ENCODE measurements at places on chromosomes 3 and 15.

DNA sequence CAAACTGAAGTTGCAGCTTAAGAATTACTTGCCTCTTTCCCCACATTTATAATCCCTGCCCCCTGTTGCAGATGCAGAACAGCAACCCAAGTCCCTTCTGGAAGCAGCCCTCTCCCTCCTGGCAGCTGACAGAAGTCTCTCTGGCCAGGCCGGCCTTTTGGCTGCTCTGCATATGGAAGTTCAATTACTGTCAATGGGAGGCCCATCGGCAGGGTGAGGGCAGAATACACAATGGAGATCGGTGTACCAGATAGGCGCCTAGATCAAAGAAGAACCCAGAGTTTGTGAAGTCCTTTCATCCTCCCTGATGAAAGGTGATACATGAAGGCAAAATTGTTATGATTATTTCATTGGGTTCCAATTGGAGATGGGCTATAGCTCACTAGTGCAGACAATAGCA, 327.9 kb upstream of the CTNNB1 start:
- DNase-seq, result no peak

DNA sequence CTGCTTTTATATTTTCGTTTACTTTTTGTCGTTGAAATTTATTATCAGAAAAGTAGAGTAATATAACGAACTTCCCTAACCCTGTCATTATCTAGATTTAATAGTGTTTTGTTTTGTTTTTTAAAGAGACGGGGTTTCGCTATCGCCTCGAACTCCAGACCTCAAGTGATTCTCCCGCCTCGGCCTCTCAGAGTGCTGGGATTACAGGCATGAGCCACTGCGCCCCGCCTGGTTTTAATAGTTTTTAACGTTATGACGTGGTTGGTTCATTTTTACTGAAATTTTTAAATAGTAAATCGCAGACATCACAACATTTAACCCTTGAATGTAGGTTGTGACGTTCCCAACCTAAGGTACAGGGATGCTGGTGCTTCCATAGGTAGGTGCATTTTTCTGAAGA, 1.0 kb downstream of the NGRN start:
- peak; percentile 7 for DNase-seq

DNA sequence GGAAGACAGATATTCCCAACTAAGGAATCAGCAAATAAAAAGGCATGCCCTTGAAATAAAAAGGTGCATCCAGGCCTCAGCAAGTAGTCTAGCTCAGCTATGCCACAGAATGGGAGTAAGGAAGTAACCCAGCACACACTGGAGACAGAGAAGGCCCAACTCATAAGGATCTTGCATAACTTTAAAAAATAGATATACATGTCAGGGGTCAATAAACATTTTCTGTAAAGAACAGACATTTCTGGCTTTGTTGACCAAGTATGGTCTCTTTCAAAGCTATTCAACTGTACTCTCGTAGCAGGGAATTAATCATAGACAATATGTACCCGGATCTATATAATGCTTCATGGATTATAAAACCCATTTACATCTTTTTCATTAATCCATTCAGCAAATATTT, 449.3 kb downstream of the TAFA4 start:
- no peak for DNase-seq

- no peak for DNase-seq
Measured at GRCh38 chr3:152113992-152114651, 154.6 kb upstream of the MBNL1 start.

DNA sequence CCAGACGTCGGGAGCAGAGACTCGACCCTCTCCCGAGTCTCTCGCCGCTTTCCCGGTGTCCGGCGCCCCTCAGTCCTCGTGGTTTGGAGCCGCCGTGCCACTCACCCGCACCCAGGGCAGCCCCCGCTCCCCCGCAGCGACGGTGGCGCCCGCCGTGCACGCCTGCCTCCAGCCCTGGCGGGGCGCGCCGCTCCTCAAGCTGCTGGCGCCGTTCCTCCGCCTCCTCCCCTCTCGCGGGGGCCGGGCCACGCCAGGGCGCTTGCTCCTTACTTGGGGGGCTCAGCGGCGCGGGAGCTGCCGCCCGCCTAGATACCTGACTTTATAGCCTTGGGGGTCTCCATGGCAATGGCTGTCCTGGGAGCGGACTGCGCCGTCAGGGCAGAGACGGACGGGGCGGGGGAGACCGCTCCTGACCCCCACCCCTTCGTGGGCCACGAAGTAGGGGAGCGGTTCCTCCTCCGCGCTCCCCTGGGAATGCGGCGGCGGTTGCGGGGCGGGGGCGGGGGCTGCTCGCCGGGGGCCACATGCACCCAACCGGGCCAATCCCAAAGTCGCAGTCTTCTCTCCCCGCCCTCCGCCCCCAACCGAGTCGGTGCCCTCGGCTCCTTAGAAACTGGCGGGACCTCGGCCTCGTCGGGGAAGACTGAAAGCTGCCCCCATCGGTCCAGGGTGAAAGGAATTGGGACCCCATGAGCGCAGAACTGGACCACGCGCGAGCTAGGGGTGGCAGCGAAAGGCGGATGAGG, at the start of gene ANKRD63:
Gene ANKRD63 (minus strand): TSS at position 196 of the 746 bp plus-strand sequence. CDS start 478 bp downstream, outside the sequence.
- DNase-seq, result peak; percentile 40

- no peak for DNase-seq
Measured at GRCh38 chr3:53081318-53081717, 35.4 kb upstream of the SFMBT1 start.

DNA sequence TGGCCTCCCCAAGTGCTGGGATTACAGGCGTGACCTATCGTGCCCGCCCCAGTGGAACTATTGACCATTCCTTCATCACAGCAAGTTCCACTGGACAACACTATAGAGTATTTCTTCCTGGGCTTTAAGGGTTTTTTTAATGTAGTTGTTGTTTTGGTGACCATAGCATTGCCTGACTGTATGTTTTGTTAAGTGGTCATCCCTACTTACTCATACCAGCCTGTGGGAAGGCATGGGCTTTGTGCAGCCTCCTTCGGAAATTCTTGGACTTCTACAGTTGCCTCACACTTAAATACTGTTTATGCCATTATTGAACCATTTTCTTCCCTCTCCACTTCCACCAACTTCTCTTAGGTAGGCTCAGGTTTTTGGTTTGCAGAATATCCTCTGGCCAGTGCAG, 19.9 kb upstream of the ALPK3 start:
- DNase-seq, result no peak

DNA sequence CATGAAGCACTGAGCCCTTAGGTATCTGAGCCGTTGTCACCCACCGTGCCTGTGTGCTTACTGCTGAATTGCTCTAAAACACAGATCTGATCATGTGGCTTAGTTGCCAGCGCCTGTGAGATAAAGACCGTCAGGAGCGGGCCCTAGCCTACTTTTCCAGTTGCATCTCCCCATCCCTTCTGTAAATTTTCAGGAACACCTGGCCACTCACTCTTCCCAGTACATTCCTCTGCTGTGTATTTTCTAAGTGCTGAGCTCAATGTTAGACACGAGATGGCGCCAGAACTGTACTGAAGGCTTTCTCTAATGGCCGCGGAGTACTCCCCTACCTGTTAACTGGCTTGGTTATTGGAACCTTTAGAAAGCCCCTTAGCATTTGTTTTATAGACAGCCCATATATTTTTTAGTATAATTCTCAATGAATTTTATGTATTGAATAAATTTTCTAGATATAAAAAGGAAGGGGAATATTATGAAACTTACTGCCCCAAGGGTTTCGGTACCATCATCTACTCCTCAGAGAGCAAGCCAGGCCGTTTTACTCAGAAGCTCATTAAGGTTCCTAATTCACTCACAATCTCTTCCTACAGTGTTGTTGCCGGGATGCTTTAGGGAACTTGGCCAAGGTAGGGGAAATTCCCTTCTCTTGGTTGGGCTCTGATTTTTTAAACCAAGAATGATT, 16.7 kb upstream of the WNT7A start:
- no peak for DNase-seq

DNA sequence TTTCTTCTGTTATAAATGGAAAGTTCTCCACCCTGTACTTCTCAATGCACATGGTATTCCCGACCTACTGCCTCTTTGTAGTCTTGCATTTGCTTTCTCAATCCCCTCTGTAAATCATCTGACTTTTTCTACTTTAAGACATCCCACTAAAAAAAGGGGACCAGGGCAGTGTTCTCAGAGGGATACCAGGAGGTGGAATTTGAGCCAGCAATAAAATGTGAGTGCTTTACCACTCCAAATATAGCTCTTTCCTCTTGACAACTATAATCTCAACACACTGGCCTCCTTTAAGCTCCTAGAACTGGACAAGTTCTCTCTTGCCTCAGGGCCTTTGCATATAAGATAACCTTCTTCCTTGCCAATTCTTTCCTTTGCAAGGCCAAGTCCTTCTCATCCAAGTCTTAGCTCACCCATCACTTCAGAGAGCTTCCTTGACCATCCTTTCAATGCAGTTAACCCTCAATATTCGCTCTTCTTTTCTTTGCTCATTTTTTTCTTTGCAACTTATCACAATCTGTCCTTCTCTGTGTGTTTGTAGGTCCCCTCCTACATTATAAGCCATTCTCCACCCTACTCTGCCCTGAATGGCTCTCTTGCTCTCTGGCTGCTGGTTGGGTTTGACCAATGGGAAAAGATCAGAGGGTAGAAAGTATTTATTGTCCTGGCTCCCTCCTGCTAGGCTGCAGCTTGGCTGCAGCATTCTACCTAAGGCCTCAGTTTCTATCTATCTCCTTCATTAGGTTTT, 93.4 kb downstream of the PRICKLE2 start:
- DNase-seq, result no peak

- DNase-seq, result no peak
Measured at GRCh38 chr3:37813403-37813802, 48.3 kb upstream of the CTDSPL start.

DNA sequence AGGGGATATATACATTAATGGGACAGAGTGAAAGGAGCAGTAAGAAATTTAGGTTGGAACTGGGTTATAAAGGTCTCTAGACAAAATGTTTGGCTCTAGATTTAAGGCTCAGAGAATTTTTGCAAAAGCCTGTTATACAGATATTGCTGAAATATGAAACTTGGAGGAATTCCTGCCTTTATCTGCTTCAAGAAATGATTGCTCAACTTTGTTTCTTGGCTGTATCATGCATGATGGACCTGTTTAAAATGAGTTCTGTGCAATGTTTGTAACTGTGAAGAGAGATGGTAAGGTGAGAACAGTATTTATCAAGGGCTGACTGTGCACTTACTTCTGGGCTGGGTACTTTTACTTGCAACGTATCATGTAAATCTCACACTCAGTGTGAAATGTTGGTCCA, 3.3 kb downstream of the CRYBG3 start:
- no peak for DNase-seq

Data from stimulated activated CD4-positive, alpha-beta T cell treated with anti-CD3 and anti-CD28 coated beads, Interleukin-1b, Interleukin-23, amount 100 ng/mL, for 4 hours (primary cell).